ENCODE measurements at places on chromosomes 6 and 20. TPM values are rescaled to one million over a fixed set of nuclear protein-coding genes. Genes with fewer than 3 reads are reported as not detected.

The NMBR gene
- not detected for total RNA-seq

The HLA-C gene
- total RNA-seq: 283 TPM

The CALHM4 gene
- not detected for total RNA-seq

GRCh38 chr6:122008101-122008999 lies 391.1 kb upstream of the HSF2 start:
- no peaks in the 10 kb centered on the region for H3K36me3 ChIP-seq
- H3K4me3 ChIP-seq: no peak overlapping the region
- no peaks in the 10 kb centered on the region for H3K4me1 ChIP-seq
- H3K27ac ChIP-seq: no peak overlapping the region

GRCh38 chr6:138562691-138563090 lies 63.4 kb upstream of the NHSL1 start:
- H3K27me3 ChIP-seq: no peaks in the 10 kb centered on the region
- H3K27ac ChIP-seq: no peak overlapping the region
- H3K4me3 ChIP-seq: no peak overlapping the region
- H3K4me1 ChIP-seq: no peaks in the 10 kb centered on the region
- no peak for DNase-seq

DNA sequence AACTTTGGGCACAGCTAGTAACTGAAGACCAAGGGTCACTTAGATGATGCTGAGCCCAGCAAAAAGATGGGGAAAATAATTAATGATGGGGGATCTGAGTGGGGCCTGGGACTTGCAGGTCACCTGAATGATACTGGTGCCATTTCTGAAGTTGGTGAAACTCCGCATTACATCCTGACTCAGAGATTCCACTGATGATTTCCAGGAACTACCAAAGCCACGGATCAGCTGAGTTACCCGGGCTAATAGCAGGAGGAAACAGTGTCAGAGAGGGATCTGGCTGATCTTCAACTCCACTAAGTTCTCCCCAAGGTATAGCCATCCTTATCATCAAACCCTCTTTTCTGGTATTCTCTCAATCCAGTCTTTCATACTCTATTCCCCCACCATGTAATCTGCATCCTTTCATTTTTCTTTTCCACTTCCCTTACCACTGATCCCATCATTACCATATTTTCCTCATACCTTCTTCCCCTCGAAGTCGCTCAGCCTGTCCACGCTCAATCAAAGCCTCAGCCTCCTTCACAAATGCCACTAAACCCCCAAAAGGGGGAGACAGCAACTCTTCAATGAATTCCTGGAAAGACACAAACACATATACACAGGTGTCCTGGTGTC lies 20.2 kb downstream of the VPS52 start:
- no peak overlapping the region for H3K4me3 ChIP-seq
- no peaks in the 10 kb centered on the region for H3K36me3 ChIP-seq
- no peak overlapping the region for H3K27ac ChIP-seq
- no peaks in the 10 kb centered on the region for H3K27me3 ChIP-seq

- H3K4me3 ChIP-seq: no peak overlapping the region
- H3K27me3 ChIP-seq: no peaks in the 10 kb centered on the region
- no peak for DNase-seq
- no peak overlapping the region for H3K27ac ChIP-seq
Observed at GRCh38 chr6:113642714-113643406, 214.3 kb upstream of the MARCKS start.

Measured in ovary (tissue), 10 donors.